Substantia nigra (tissue), 51 donors: ENCODE measurements at places on chromosomes 11 and 22.

GRCh38 chr22:47110817-47111443 is 348.5 kb downstream of the TBC1D22A start:
- DNase-seq = no peak

DNA sequence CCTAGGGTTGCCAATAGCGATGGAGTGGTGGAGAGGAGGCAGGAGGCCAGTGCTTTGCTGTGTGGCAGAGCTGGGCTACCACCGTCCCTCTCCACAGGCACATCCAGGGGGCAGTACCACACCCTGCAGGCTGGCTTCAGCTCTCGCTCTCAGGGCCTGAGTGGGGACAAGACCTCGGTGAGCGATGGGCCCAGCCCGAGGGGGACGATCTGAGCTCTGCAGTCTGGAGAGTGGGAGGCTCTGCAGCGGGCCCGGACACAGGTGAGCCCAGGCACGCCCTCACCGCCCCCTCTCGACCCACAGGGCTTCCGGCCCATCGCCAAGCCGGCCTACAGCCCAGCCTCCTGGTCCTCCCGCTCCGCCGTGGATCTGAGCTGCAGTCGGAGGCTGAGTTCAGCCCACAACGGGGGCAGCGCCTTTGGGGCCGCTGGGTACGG is 2.5 kb downstream of the PKP3 start:
- DNase-seq = no peak

GRCh38 chr11:76266286-76267100 is 60.2 kb upstream of the WNT11 start:
- no peak for DNase-seq

DNA sequence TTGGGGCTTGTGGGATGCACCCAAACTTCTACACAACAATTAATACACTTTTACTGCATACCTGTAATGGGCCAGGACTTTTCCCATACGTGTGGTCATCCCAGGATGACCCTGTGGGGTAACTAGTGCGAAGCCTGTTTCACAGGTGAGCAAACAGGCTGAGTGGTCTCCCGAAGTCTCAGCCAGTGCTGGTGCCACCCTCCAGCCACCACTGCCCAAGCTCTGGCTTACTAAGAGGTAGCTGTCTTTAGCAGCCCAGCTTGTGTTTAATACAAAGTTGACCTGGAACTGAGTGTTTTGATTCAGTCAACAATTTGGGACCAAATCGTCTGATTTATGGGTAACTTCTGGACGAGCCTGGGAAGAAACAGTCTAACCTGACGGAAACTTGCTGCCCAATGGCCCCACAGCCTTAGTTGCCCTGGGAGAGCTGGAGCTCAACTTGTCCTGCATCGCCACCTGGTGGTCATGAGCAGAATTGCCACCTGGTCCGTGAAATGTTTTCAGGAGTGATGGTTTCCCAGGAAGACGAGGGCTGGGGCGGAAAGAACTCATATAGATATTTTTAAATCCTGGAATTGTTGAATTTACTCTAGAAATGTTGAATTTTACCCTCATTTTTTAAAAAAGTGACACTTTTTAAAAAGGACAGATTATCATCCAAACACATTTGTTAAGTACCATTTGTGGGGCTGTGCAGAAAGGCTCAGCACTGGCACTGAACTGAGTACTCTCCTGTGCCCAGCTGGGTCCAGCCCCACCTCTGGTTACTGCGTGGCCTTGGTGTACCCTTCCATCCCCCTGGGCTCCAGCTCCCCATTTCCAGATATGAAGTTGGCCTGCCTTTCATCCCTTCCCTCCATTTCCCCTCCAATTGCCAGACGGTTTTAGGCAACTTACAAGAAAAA is 95.5 kb upstream of the PARVA start:
- DNase-seq = peak; percentile 65
